ENCODE measurements at places on chromosomes 1 and 21. TPM values are rescaled to one million over a fixed set of nuclear protein-coding genes. Genes with fewer than 3 reads are reported as not detected.

Gene MANEAL
- polyA plus RNA-seq, result 0.56 TPM

Gene TXLNA
- polyA plus RNA-seq, result 13.2 TPM

Gene TCEANC2
- 1.4 TPM for polyA plus RNA-seq

Gene PLEKHA6
- 4.2 TPM for polyA plus RNA-seq

Gene S100A11
- polyA plus RNA-seq, result 1,229 TPM

Gene BEST4
- 0.21 TPM for polyA plus RNA-seq

Gene ATAD3C
- 2.2 TPM for polyA plus RNA-seq

Gene CCDC27
- polyA plus RNA-seq, result not detected
